Neural progenitor cell (in vitro differentiated cells): ENCODE measurements at places on chromosomes 12 and 14.

GRCh38 chr12:50980545-50980944 lies 28.2 kb downstream of the HIGD1C start:
- DNase-seq: no peak

GRCh38 chr12:96223411-96224218 lies 29.4 kb downstream of the ELK3 start:
- no peak for DNase-seq

DNA sequence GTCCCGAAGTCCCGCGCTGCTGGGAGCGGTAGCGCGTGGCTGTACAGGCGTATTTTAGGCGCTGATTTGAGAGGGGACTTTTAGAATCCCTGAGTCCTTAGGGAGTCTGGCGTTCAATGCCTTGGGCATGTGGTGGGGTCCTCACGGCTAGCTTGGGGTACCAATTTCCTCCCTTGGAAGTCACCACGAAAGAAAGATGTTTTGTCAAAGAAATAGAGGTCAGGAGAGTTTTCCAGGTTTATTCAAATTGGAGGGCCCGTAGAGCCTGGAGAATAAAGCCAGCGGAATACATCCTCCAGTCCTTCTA lies 63.9 kb downstream of the KLHL28 start:
- DNase-seq: no peak

- no peak for DNase-seq
Measured at GRCh38 chr14:70707138-70708038, 65.7 kb downstream of the TTC9 start.

DNA sequence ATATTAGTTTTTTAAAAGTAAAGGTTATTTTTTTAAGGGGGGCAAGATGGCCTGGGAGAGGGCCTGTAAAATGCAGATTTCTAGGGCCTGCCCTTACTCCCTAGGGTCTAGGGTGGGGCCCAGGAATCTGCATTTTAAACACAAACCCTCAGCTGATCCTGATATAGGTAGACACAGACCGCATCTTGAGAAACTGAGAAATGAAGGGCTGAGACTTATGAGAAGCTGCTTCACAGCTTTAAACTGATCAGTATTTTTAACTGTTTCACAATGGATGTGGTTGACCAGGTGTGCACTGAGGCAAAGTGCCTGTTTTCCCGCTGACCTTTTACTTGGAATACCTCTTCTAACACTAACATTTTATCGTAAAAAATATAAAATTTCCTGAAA lies 84.0 kb downstream of the CCDC88C start:
- no peak for DNase-seq

DNA sequence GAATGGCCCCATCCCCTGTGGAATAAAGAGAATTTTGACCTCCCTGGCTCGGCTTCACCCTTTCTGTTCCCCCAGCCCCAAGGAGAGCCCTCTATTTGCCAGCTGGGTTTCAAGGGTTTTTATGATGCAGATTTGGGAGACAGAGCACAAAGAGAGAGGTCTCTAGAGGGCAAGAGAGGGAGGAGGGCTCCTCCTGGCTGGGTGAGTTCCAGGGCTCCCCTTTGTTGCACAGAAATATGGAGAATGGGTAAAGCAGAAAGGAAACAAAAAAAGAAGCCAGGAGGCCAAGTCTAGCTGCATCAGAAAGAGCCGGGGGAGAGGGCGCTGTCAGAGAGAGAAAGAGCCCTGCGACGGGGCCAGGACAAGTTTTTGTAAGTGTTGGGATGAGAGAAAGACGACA lies 319.6 kb upstream of the RTL1 start:
- DNase-seq: peak; percentile 76

DNA sequence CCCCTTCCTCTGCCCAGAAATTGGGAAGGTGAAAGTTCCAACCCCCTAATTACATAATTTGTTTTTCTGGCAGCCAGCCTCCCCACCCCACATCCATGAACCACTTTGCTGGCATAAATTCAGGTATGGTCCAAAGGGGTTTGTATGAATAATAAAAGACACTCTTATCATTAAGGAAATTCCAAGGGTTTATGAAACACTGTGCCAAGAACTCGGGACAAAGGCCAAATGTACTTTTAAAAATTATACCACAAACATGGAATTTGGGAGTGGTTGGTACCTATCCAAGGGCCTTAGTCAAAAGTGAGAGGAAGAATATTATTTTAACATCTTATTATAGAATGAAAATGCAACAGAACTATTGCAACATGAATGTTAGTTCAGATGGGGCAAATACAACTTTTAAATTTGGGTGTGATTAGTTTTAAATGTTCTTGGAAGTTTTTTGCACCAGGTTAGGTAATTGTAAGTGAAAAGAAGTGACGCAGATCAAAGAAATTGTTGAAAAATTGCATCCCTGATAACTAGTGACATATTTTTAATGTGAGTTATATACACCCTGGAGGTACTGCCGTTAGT lies 217.8 kb downstream of the TMEM117 start:
- no peak for DNase-seq

DNA sequence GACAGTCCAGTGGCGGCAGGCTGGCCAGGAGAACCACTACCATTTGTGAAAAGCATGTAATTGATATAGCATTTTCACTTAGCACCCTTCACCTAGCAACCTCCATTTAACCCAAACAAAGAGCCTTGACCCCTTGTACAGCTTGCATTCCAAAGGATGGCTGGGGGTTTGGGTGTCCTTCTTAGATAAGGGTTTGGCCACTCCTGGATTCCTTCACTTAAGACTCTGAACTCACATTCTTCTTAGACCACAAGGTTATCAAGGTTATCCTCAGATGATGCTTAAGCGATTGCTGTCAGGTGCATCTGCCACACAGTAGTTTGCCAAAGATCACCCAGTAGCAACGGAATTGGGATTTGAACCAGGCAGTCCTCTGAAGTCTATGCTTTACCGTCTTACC lies 102.8 kb downstream of the ZNF664 start:
- DNase-seq: peak; percentile 15

GRCh38 chr12:95173392-95174251 lies 43.6 kb downstream of the FGD6 start:
- DNase-seq: no peak

DNA sequence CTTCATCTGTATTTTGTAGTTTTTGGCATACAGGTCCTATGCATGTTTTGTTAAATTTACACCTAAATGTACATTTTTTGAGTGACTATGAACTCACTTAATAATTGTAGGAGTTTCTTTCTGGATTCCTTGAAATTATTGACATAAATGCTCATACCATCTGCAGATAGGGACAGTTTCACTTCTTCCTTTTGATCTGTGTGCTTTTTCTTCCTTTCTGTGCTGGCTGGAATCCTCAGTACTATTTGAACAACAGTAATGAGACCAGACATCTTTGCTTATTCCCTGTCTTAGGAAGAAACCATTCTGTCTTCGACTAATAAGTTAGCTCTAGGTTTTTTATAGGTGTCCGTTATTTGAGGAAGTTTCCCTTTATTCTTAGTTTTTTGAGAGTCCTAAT lies 110.3 kb downstream of the ADGRD1 start:
- DNase-seq: no peak

DNA sequence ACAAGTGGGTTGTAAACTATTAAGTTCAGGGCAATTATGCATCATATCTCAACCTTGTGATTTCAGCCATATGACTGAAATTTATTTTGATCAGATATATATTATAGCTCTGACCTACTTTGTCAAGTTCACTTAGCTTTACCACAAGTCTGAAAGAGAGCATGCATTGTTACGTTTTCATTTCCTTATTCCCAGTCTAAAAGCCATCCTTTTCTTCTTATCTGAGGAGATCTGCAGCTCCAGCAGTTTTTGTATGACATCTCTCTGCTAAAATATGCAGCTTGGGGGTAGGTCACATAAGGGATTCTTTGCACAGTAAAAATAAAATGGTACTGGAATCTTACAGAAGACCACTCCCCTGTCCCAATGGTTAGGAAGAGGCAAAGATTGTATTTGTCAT lies 1682.8 kb upstream of the FLRT2 start:
- DNase-seq: no peak

- DNase-seq: no peak
Measured at GRCh38 chr12:33383503-33383902, 56.1 kb downstream of the SYT10 start.

- peak; percentile 69 for DNase-seq
Measured at GRCh38 chr12:7092229-7092985, at the start of gene C1R. Gene C1R (minus strand): TSS chr12:7092445. CDS start chr12:7092388, 57 bp downstream.

GRCh38 chr12:13258197-13258596 lies 61.7 kb downstream of the EMP1 start:
- peak; percentile 65 for DNase-seq

- DNase-seq: no peak
Measured at GRCh38 chr14:58870961-58871360, 233.2 kb downstream of the DACT1 start.

- no peak for DNase-seq
Measured at GRCh38 chr12:127273626-127274025, 993.3 kb upstream of the TMEM132C start.

DNA sequence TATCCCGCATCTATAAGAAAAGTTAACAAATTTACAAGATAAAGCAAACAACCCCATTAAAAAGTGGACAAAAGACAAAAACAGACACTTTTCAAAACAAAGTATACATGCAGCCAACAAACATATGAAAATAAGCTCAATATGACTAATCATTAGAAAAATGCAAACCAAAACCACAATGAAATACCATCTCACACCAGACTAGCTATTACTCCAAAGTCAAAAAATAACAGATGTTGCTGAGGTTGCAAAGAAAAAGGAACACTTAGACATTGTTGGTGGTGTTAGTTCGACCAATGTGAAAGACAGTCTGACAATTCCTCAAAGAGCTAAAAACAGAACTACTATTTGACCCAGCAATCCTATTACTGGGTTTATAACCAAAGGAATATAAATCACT lies 968.6 kb upstream of the USP15 start:
- no peak for DNase-seq

GRCh38 chr12:77319166-77319565 lies 253.8 kb upstream of the E2F7 start:
- DNase-seq: peak; percentile 82

- DNase-seq: peak; percentile 16
Measured at GRCh38 chr14:55454264-55455002, 14.0 kb upstream of the TBPL2 start.

DNA sequence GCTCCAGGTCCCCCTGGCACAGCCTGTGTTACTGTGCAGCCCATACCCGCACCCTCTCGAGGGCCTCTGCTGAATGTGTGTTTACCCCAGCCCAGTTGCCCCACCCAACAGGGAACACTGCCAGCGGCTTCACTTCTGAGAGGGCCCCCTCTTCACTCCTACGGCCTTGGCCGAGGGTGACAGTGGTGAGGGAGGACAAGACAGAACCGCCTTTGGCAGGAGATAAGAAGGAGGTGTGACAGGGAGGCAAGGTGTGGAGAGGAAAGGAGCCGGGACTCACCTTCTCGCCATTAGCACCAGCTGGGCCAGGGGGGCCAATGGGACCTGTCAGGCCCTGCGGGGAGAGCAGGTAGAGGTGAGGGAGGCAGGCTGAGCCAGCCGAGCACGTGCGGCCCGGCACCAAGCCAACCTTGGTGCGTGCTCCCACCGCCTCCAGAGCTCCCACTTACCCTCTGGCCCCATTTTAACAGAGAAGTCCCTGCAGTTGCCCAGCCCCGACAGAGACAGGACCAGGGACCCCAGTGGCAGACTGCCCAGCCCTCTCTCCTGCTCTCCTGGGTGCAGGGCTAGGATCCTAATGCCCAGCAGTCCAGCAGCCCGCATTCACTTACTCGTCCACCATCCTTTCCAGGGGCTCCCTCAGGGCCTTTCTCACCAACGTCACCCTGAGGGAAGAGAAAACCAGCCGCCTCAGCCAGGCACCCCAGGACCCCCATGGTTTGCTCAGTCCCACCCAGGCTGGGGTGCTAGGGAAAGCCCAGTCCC lies 18.3 kb downstream of the TMEM106C start:
- no peak for DNase-seq

DNA sequence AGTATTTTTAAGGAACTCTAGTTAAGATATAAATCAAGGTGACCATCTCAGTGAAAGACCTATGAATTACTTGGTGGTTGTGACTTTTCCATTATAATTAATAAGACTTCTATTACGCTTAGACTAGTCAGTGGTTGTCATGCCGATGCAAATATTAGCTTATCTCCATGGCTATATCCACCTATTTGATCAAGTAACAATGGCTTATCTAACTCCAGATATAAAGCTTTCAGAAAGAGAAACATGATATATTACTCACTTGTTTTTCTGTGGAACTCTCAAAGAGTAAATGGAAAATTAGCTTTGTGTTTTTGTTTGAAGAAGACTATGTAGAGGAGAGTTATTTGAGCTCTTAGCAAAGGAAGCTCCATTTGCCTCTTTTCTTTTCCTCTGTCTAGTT lies 323.8 kb upstream of the DCN start:
- DNase-seq: no peak

GRCh38 chr12:48744251-48745008 lies 27.9 kb upstream of the CCNT1 start:
- no peak for DNase-seq

- DNase-seq: no peak
Measured at GRCh38 chr12:3587402-3588013, 96.5 kb downstream of the PRMT8 start.

GRCh38 chr12:13128291-13128965 lies 25.0 kb upstream of the GSG1 start:
- DNase-seq: no peak

GRCh38 chr14:99234961-99235571 lies 36.9 kb downstream of the BCL11B start:
- peak; percentile 90 for DNase-seq

DNA sequence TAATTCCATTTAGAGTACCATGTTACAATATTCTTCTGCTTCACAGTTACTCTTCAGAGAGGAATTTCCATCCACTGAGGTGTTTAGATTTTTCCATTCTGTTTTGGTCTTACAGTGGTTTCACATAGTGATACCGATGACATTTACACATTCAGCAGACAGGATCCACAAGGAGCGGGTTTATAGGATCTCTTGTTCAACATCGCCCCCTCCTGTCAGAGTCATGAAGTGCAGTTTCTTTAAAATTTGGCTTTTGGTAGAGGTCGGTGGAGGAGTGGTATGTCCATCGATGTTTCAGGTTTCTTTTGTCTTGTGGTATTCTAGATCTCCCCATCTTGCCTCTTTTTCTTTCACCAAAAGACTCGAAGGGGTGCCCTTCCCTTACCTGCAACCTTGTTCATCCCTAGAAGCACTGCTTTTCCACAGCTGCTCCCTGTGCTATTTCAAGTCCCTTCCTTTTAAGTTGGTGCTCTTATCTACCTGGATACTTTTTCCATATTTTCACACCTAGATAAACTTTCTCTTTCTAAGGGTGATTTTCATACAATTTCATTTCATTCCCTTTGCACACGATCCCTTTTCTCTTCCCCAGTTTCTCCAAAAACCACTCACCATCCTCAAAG lies 181.3 kb downstream of the ITPR2 start:
- DNase-seq: peak; percentile 73

- DNase-seq: no peak
Measured at GRCh38 chr12:106126441-106127337, 12.1 kb downstream of the NUAK1 start.
